Calu3 (cell line): ENCODE measurements at places on chromosomes 2 and 18. TPM values are rescaled to one million over a fixed set of nuclear protein-coding genes. Genes with fewer than 3 reads are reported as not detected.
A peak's percentile ranks its signal among the peaks of the same experiment; 100 is the strongest.

The PRKAG3 gene
- total RNA-seq: not detected in 2 replicates

The PARD6G gene
- total RNA-seq: 0.81 and 1.5 TPM in 2 replicates

The MYO7B gene
- total RNA-seq: 0.05 and 0.39 TPM in 2 replicates

The LHCGR gene
- not detected in 2 replicates for total RNA-seq

The EMX1 gene
- total RNA-seq: not detected in 2 replicates

DNA sequence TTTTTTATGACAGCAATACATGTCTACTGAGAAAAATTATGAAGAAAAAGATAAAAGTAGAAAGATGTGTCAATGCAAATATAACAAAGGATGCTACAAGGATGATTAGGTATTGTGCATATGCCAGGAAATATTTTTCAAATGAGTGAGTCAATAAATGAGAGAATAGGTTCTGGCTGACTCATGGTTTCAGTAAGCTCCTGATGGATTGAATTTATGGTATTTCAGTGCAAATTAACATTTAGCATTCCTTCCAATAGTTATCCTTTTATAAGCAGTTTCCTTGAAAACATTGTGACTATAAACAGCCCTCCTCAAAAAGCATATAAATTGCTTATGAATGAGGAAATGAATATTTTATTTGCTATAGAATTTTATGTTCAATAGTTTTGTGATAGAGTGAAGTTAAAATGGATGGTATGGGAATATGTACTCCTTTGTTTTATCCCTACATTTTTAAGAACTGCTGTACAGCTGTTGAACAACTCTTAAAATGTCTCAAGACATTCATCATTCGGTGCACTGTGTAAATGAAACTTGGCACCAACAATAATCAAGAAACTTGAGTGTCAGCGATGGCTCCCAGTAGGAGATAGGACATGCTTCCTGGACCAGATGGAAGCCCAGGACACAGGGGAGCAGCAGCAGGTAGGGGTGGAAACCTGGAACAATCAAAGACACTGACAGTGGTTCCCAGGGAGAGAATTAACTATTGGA, 144.7 kb downstream of the PMAIP1 start:
- no peaks in the 10 kb centered on the region for H3K27me3 ChIP-seq
- no peak for DNase-seq
- H3K27ac ChIP-seq: no peak overlapping the region
- no peaks in the 10 kb centered on the region for H3K36me3 ChIP-seq

DNA sequence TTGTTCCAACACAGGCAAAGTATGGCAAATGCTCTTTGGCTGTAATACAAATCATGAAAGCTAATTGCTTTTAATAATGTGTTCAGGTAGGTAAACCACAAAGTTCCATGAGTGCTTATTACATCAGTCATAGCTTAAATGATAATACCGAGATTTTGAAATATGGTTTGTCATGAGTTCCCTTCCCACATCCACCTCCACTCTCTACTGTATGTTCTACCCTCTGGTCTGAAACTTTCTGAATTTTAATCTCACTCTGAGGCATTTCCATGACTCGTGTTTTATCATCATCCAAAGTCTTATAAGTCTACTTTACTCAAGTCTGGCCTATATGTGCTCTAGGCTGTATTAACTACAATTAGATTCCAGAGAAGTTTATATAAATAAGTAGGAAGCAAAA, 354.8 kb downstream of the AKAIN1 start:
- H3K36me3 ChIP-seq: no peaks in the 10 kb centered on the region
- no peak overlapping the region for H3K27ac ChIP-seq
- H3K27me3 ChIP-seq: no peaks in the 10 kb centered on the region
- no peak for DNase-seq

- H3K27ac ChIP-seq: peak overlapping the region; percentile 72
- H3K36me3 ChIP-seq: peaks cover 27% of the 10 kb centered on the region
- H3K27me3 ChIP-seq: peaks cover 7% of the 10 kb centered on the region
- DNase-seq: no peak
- H3K4me1 ChIP-seq: peaks cover 18% of the 10 kb centered on the region
Observed at GRCh38 chr2:75710220-75710576, 517 bp downstream of the GCFC2 start.

GRCh38 chr2:54610700-54611099, 112.8 kb upstream of the EML6 start:
- H3K27me3 ChIP-seq: no peaks in the 10 kb centered on the region
- H3K4me3 ChIP-seq: peak overlapping the region; percentile 43
- H3K36me3 ChIP-seq: peaks cover 86% of the 10 kb centered on the region
- H3K4me1 ChIP-seq: peaks cover 93% of the 10 kb centered on the region

DNA sequence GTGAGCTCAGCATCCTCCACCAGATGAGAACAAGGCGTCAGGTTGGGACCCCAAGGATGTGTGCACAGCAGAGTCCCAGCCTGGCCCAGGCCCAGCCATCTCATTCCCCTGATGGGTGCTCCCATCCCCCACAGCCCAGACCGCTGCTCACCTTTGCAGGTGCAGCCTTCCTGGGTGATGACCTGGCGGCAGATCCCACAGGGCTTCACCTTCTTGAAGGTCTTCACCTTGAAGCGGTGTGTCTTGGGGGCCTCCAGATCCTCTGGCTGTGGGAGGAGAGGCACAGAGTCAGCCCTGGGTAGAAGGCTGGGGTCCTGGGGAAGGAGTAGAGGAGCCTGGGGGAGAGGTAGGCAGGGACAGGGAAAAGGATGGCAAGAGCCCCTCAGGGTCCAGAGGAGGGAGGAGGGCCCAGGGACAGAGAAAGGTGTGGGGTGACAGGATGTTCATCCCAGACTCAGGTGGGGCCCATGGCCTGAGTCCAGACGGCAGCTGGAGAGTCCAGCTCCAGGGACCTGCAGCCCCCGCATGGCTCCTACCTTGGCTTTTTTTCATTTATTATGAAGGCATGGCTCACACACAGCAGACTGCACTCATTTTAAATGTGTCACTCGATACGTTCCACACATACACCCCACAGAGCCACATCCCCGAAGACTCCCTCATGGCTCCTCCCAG, 11.9 kb downstream of the TNS1 start:
- H3K27me3 ChIP-seq: peaks cover 21% of the 10 kb centered on the region
- H3K4me1 ChIP-seq: peaks cover 34% of the 10 kb centered on the region
- peaks cover 10% of the 10 kb centered on the region for H3K36me3 ChIP-seq

DNA sequence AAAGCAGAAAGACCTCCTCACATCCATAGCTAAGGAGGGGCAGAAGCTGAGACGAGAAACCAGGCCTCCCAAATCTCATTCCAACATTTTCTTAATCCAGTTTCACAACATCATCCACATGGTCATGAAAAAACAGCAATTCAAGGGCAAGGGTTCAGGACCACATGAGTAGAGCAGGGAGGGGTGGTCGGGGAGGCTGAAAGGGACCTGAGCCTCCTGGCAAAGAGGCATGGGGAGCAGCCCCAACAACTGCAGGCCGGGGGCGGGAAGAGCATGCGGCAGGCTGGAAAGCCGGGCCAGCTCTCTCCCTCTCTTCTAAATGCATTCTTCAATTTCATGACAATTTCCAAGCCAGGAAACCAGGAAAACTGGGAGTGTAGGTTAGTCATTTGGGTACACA, 76.7 kb downstream of the DNMT3A start:
- no peak overlapping the region for H3K4me3 ChIP-seq
- H3K36me3 ChIP-seq: no peaks in the 10 kb centered on the region
- no peaks in the 10 kb centered on the region for H3K27me3 ChIP-seq
- no peaks in the 10 kb centered on the region for H3K4me1 ChIP-seq
